ENCODE measurements at places on chromosomes 5 and 9.

DNA sequence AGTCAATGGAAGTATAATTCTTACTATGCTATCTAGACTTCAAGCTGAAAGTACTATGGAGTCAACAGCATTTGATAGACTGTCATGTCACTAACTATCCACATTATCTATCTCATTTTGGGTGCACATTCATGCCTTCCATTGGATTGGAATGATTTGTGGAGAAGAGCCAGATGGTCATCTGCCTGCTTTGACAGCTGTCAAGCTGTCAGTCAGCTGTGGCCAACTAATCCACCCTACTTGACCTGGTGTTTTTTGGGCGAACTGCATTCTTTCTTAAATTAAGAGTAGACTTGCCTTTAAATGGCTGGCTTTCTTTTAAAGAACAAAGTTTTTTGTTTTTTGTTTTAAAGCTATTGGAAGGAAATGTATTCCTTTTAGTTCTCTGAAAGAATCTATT lies 151.5 kb downstream of the DCP2 start:
- DNase-seq = no peak

DNA sequence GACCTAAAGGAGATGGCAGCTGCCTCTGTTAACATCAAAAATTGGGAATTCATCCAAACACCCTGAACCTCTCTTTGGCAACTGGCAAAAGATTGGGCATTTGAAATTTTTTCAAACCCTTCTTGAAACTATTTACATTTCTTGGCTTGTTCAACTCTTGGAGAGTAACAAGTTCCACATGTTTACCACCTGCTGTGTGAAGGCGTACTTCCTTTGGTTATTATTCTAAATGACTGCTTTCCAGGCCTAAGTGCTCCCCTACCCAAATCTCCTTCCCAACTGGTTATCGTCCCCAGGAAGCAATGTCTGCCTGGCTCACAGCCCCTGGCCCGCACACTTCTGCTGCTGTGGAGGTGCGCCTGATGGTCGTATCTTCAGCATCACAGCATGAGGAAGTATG lies 422.7 kb downstream of the DMAC1 start:
- DNase-seq = no peak

DNA sequence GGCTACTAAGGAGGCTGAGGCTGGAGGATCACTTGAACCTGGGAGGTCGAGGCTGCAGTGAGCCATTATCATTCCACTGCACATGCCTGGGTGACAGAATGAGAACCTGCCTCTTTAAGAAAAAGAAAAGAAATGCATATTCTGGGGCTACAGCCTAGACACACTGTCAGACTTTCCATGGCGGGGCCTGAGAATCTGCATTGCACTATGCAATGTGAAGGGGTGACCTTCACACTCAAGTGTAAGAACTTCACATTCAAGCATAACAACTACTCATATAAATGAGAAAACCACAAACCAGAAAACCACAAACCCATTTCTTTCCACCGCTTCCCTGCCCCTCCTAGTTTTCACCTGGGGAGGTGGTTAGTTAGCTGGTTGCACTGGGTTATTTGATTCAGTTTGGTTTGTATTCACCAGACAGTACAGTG lies 18.0 kb upstream of the FBP2 start:
- no peak for DNase-seq

- no peak for DNase-seq
Observed at GRCh38 chr5:123671042-123671441, 159.1 kb downstream of the CSNK1G3 start.

DNA sequence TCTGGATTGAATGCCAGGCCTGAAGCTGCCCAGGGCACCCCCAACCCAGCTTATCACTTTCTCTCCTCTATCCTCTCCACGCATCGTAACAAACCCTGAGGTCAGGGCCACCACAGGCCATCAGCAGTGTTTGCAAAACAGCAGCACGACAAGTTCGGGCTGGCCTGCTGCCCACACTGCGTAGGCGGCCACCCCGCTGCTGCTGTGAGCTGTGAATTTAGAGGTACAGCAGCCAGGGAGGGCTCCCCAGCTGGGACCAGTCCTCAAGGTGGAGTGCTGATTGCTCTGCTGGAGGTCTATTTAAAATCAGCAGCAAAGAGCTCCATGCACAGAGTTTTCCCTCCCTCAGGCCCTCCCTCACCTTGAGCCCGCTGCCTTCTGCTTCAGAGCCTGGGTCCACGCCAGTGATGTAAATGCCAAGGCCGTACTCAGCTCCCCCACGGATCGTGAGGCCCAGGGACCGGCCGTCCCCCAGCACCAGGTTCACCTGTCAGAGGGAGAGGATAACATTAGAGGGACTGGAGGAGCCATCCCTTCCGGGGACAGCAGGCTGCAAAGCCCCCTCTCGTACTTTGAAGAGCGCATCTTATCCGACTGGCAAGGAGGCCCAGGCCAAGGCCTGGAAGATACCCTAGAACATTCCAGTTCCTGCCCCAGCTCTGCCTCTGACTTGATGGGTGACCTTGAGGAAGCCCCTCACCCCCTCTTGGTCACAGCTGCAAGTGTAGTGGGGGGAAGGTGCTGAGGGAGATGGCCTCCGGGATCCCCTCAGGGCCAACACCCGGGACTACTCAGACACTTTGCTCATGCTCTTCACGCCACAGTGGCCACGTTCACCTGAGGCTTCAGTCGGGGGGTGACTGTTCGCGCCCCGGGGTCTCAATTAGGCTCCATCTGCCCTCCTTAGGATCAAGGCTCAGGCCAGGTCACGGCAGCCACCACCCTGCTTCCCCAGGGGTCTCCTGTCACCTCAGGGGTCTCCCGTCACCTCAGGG lies 39.1 kb downstream of the WHRN start:
- DNase-seq = no peak

DNA sequence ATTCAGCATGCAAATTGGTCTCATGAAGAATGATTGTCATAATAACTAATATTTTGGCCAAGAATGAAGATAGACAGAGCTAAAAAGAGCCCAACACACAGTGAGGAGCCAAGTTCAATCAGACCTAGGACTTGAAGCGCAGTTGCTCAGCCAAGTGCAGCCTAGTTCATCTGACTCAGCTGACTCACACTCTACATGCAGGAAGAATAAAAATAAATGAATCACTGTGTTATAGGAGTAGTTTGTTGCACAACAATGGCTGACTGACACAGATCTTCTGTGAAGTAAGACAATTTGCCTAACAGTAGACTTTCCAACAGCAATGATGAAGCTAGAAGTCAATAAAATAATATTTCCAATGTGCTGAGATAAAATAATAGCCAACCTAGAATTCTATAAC lies 261.5 kb downstream of the CEMIP2 start:
- no peak for DNase-seq

GRCh38 chr5:131303537-131303936 lies 39.7 kb downstream of the CDC42SE2 start:
- DNase-seq = no peak

DNA sequence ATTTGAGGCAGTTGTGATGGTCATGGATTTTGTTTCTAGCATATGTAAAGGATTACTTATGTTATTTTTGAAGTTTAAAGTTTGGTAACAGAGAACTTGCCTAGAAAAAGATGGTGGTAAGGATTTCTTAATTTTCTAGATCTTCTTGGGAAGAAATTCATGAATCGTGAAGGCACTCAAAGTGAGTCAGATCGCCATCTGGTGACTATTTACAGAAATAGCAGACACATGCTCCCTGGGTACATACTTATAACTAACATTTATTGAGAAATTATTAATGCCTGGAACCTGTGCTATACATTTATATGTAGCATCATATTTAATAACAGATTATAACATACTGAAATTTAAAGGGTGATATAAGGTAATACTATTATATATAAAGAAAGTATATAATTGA lies 299.7 kb downstream of the IZUMO3 start:
- DNase-seq = no peak

GRCh38 chr5:10892911-10893215 lies 131.8 kb upstream of the DAP start:
- no peak for DNase-seq

DNA sequence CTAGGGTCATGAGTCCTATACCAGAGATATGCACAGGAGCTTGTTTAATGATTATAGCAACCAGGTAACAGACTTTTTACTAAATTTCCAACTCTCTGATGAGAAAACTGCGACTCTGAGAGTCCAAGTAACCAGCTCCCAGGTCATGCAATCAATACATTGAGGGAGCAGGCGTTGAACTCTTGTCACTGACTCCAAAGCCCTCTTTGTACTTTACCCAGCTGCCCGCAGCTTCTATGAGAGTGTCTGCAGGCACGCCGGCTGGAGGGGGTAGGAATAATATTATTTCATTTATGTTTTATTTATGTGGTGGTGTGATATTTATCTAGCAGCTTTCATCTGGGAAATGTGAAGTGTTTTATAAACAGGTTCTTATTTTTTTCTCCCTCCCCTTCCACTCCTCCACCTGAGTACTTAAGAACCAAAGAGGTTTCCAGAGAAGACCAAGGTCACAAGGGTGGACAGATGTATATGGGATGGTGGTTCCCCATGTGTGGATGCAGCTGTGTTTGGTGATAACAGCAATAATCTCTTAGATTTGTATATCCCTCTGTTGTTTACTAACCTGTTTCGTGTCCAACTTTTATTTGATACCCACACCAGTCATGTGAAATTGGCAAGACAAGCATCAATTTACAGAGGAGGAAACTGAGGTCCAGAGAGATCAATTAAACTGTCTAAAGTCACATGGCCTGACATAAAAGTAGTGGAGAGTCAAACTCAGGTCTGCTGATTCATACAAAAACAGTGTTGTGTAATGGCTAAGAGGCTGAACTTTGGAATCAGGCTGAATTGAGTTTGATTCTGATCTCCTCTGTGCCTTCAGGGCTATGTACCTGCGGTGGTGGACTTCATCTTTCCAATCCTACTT lies 140.2 kb upstream of the TRIM32 start:
- no peak for DNase-seq

DNA sequence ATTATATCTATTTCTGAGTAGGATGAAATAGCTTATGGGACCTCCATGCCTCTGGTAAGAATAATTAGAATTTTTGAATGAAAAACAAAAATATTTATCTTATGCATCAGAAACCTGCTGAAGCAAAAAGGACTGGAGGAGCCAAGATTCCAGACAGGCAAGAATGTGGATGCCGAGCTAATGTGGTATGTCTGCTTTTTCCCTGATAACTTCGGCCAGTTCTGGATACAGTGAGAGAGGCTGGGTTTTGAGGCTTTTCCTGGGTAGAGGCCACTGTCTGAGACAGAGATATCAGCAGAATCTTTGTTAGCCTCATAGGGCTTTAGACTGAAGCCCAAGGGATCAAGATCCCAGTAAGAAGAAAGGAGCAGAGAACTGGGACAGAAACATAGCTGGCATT lies 5.2 kb upstream of the CTNND2 start:
- DNase-seq = no peak

GRCh38 chr9:128003966-128004604 lies 23.3 kb upstream of the EEIG1 start:
- DNase-seq = no peak

GRCh38 chr9:17847908-17848307 lies 269.0 kb downstream of the SH3GL2 start:
- no peak for DNase-seq

GRCh38 chr9:131585375-131585774 lies 40.1 kb downstream of the PRRT1B start:
- no peak for DNase-seq

DNA sequence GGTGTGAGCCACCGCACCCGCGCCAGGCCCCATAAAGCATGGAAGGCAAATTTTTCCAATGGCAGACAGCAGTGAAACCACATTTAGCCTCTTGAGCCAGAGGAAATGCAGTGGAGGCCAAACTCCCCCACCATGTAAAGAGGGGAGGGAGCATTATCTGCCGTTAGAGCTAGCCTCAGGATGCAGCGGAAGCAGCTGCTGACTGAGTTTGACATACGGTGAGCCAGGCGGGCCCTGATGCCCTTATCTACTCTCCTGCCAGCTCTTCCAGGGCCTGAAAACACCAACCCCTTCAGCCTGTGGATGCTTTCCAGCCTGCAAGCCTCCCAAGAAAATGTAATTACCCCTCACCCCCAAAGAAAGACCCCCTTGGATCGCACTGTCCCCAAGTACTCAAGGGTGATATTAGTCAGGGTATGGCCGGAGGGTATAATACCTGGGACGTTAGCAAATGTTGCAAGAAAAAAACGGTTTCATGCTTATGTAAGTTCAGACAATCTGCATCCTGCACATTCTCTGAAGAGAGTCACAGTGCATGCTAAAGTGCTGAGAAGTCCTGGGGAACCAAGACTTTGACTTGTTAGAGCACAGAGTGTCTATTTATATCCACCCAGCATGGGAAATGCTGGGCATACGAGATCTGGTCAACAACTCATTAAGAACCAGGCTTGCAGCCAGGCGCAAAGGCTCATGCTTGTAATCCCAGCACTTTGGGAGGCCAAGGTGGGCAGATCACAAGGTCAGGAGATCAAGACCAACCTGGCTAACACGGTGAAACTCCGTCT lies 11.3 kb upstream of the GGTA1 start:
- DNase-seq = no peak

DNA sequence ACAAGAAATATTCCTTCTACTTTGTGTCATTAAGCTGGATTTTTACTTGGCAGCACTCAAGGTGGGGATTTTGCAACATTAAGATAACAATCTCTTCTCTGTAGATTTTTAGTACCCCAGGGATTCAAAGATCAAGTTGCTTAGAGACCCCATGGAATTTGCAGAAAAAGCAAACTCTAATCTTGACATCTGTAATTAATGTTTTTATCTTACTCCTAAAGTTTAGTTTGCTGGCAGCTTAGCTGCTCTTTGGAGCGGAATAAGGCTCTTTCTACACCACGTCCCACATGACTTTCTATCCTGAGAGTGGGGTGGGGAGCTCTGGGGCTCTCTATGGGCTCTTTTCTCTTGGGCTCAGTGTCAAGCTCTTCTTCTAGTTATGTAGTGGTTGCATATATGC lies 21.7 kb upstream of the SPDL1 start:
- DNase-seq = no peak

GRCh38 chr5:22465177-22465576 lies 388.0 kb downstream of the CDH12 start:
- DNase-seq = no peak

- DNase-seq = no peak
Observed at GRCh38 chr5:150665044-150665443, 4.0 kb downstream of the MYOZ3 start.

- DNase-seq = no peak
Observed at GRCh38 chr9:92100237-92100911, 14.8 kb downstream of the SPTLC1 start.

- no peak for DNase-seq
Observed at GRCh38 chr5:160960592-160960991, 108.6 kb upstream of the ATP10B start.

DNA sequence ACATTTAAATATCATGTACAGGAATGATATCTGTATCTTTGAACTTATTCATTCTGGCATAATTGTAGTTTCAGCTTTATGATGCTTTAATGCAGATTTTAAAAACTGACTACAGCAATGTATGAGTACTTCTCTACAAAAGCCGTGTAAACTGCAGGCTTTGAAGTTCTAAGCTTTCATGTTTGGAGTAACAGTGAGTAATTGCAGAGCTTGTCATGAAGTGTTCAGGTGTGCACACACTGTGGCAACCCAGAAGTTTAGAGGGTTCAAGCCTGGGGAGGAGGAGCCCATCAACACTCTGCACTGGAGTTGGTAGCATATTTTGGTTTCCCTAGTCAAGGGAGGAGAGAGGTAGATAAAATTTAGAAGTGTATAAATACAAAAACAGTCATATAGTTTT lies 130.9 kb downstream of the CD180 start:
- no peak for DNase-seq

GRCh38 chr9:38138276-38138675 lies 69.2 kb upstream of the SHB start:
- no peak for DNase-seq

GRCh38 chr9:22039258-22039657 lies 30.2 kb upstream of the CDKN2B start:
- no peak for DNase-seq
